ENCODE measurements at places on chromosomes 13 and 19.

DNA sequence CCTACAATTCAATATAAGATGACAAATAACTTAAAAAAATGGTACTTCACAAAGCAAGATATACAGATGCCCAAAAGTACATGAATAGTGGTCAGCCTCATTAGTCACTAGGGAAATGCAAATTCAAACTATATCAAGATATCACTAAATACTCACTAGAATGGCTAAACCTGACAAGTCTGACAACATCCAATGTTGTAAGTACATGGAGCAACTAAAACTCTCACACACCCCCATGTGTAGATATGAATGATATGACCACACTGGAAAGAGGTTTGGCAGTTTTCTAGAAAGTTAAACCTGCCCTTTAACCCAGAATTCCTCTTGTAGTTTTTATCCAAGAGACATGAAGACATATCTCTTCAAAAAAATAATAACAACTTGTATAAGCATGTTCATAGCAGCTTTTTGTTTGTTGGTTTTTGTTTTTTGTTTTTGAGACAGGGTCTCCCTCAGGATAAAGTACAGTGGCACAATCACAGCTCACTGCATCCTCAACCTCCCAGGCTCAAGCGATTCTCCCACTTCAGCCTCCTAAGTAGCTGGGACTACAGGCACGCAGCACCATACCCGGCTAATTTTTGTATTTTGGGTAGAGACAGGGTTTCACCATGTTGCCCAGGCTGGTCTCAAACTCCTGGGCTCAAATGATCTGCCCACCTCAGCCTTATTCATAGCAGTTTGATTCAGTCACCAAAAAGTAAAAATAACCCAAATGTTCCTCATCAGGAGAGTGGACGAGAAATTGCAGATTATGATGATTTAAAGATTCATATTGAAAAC is 55.1 kb downstream of the RFX2 start:
- no peak for DNase-seq

- no peak for DNase-seq
These were observed 77.5 kb downstream of the DLEU7 start for GRCh38 chr13:50766013-50766412.

GRCh38 chr13:76833441-76833954 is 52.7 kb downstream of the KCTD12 start:
- no peak for DNase-seq

DNA sequence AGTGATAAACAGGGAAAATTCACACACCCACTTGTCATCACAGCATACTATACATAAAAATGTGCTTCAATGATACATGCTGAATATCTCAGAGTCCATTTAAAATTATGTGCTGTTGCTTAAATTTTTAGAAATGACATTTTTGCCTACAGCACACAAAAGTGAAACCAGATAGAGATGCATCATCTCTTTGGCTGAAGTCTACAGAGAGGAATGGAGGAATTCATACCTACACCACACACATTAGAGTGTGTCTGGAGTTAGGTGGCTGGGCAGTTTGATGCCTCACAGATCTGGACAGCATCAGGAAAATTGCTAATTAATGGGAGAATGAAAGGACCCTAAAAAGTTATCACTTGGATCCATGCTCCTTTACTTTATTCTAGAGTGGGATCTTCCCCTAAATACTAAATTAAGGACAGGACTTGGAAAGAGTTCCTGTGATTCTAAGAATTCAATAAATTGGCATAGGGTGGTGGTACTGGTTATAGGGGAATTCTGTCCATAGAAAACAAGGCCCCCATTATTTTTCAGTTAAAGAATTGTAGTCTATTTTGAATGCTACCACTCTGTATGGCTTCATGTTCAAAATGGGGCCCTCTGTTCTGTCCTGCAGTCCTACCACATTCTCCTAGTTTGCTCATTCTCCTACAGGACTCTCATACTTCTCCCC is 41.3 kb downstream of the RCBTB2 start:
- DNase-seq, result no peak

DNA sequence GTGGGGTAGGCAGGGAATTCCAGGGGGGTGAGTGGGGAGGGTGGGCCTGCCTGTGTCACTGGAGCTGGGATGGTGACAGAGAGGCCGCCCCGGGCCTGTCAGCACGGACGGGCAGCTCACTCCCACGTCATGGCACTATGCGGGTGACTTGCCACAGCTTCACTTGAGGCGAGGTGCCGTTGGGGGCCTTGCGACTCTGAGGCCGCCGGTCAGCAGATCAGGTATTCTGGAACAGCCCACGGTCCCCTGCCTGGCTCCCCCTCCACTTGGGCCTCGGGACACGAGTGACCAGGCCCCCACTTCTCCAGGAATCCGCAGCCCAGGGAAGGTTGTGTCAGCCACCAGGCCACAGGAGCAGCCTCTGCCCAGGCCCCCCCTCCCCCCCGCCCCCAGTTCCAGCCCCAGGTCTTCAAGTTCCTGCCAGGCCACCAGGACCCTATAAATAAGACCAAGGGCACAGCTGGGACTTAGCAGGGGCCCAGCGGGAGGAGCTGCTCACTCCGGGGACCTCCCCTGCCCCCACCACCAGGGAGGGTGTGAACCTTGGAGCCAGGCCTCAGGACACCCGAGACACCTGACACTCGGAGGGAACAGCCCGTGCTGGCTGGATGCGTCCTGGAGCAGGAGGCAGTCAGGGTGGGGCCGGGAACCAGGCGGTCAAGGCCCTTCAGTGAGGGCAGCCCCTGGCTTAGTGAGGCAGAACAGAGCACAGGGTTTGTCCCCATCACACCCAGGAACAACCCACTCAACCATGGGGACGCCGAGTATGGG is 2.7 kb upstream of the MIDN start:
- no peak for DNase-seq

DNA sequence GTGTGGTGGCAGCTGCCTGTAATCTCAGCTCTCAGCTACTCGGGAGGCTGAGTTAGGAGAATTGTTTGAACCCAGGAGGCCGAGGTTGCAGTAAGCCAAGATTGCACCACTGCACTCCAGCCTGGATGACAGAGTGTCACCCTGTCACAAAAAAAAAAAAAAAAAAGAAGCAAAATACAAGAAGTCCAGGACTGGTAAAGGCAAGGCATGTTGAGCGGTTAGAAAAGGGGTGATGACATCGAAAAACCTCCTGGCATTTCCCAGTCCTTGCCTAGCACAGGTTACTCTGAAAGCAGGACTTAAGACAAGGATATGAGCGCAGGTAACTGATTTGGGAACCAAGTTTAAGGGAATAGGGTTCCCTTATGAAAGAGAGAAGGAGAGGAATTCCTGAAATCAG is 2.5 kb upstream of the LILRB4 start:
- no peak for DNase-seq

DNA sequence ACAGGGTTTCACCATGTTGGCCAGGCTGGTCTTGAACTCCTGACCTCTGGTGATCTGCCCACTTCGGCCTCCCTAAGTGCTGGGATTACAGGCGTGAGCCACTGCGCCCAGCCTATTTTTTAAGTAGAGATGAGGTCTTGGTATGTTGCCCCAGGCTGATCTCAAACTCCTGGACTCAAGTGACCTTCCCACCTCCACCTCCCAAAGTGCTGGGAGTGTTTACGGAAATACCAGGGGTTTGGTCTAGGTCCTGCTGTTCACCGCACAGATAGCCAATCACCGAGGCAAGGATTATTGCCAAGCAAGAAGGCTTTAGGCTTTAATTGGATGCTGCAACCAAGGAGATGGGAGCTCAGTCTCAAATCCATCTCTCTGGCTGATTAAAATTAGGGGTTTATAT is 11.6 kb downstream of the CLEC4G start:
- DNase-seq, result no peak

DNA sequence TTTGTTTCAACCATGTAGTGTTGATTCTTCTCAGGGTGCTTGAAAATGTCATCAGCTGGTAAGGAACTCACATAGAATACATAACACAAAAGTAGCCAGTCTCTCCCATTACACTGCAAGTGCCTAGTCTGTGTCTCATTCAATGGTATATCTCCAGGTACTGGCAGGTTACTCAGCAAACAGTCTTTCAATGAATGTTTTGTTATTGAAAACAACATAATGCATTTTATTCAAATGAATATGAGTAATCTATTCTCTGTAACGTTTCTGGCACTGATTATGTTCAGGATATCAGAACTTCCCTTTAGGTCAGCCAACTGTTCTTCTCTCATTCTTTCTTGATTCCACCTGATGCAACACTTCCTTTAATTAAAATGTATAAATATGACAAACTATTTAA is 68.0 kb upstream of the SLITRK1 start:
- DNase-seq, result no peak

DNA sequence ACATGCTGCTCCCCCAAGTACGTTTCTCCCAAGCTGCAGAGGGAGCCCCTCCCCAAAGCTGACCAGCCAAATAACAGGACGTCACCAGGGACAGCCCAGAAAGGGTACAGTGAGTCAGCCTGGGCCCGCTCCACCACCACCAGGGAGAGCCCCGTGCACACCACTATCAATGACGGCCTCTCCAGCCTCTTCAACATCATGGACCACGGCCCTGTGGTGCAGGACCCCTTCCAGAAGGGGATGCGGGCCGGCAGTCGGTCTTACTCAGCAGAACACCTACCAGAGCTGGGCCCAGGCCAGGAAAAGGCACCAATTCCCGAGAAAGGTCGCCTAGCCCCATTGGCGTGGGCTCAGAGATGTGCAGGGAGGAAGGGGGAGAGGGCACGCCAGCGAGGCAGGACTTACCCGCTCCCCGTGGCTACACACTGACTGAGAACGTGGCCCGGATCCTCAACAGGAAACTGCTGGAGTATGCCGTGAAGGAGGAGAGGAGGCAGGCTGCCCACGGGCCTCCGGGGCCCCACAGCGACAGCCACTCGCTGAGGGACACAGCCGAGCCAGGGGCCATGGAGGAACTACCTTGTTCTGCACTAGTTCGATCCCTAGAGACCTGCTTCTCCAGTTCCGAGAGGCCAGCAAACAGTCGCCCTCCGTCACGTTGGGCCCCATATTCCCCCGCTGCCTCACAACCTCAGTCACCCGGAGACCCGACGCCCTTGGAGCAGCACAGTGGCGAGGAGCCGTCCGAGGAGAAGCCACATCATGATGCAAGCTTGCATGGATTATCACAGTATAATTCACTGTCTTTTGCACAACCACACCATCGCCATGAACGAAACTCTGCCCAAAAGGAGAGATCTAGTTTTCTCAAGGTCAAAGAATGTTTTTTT is 815.9 kb upstream of the KLHL1 start:
- DNase-seq, result no peak

- no peak for DNase-seq
These were observed 12.7 kb upstream of the GAS6 start for GRCh38 chr13:113876346-113877148.

GRCh38 chr19:18969931-18970659 is 29.1 kb upstream of the HOMER3 start:
- DNase-seq, result no peak

GRCh38 chr13:50645092-50645491 is 198.4 kb downstream of the DLEU7 start:
- no peak for DNase-seq

GRCh38 chr19:30602661-30603350 is 230.6 kb downstream of the ZNF536 start:
- DNase-seq, result no peak

GRCh38 chr13:60282186-60282585 is 114.8 kb upstream of the TDRD3 start:
- DNase-seq, result no peak

All from stimulated activated CD4-positive, alpha-beta T cell treated with anti-CD3 and anti-CD28 coated beads, Interleukin-1b, Interleukin-23, amount 100 ng/mL, for 24 hours (primary cell).